Fibroblast of skin of scalp (primary cell): ENCODE measurements at places on chromosomes 6 and 20.

GRCh38 chr6:63883597-63883996, 248.0 kb downstream of the PHF3 start:
- DNase-seq, result no peak

DNA sequence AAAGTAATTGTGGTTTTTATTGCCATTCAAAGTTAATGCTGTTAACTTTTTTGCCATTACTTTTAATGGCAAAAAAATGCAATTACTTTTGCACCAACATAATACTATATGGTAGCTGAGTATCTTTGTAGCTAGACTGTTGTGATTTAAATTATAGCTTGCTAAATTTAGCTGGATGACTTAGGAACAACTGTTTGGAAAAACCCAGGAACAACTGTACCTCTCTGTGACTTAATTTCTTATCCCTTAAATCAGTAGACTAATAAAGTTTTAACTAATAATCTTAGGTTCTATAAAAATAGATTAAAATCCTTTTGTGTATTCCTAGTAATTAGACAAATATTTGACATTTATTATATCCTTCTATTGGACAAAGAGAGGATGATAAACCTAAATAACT, 268.2 kb downstream of the TENT5A start:
- no peak for DNase-seq

GRCh38 chr6:54068694-54069093, 42.5 kb upstream of the MLIP start:
- no peak for DNase-seq

DNA sequence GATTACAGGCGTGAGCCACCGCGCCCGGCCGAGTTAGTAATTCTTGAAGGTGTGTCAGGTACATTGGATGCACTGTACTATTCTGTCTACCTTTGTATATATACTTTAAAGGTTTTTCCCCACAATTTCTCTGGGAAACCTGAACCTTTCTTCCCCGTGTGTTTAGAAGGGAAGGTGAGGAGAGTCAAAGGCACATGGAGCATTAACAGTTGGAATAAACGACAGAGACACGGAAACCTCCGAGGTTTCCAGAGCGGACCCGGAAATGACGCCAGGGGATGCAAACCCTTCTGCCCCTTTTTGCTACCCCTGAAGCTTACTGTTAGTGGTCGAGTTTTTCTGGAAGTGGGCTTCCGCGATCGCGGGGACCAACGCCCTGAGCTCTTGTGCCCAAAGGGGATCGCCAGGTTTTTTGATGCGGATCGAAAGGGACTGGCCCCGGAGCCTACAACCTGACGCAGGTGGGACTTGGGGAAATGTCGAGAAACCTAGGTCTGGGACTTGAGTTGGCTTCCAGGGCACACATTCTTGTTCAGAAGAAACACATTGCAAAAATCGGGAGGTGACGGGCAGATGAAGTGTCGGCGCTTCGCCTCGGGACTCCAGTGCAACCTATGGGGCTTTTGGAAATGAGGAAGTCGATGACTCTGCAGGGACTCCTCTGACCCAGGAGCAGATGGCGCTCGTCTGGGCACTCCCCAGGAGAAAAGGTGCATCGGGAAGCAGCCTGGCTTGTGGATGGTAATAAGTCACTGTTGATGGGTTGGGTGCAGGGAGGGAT, 218.2 kb downstream of the OR2B2 start:
- DNase-seq, result no peak

DNA sequence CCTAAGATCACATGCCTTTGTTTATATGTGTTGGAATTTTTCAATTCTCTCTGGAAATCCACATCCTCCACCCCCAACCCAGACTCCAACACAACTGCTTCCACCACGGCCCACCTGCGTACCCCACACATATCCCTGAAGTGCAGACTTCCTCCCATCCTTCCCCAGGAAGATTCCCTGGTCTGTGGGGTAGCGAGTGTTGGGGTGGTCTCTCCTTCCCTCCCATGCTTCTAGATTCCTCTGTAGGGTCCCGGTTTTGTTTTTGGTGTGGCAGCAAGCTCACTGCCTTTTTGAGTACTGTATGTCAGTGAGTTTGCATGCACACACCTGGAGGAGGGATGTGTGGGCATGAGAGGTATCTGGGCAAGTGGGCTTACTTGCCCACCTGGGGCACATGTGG, 127.6 kb downstream of the MRPL14 start:
- no peak for DNase-seq

- DNase-seq, result peak; percentile 82
Measured at GRCh38 chr6:136037876-136038460, 186.5 kb downstream of the PDE7B start.

- no peak for DNase-seq
Measured at GRCh38 chr20:51583073-51583472, 40.6 kb upstream of the NFATC2 start.

GRCh38 chr6:118350881-118351430, 197.1 kb upstream of the PLN start:
- DNase-seq, result peak; percentile 22

DNA sequence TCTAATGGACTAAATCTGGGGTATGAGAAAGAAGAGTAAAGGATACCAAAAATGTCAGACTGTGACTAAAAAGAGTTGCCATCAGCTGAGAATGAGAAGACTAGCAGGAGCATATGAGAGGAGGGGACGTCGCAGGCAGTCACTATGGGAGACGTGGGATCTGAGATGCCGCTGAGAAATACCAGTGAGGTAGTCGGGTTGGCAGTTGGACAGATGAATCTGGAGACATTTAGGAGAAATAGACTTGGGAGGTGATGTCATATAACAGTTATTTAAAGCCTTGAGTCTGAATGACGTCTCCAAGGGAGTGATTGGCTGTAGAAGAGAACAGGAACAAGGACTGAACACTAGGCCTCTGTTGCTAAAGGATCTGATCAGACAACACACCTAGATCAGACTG, 51.5 kb upstream of the TRIM26 start:
- peak; percentile 87 for DNase-seq

GRCh38 chr6:143078468-143079324, 18.0 kb downstream of the AIG1 start:
- DNase-seq, result no peak

GRCh38 chr6:139306291-139306981, 14.6 kb upstream of the TXLNB start:
- no peak for DNase-seq

DNA sequence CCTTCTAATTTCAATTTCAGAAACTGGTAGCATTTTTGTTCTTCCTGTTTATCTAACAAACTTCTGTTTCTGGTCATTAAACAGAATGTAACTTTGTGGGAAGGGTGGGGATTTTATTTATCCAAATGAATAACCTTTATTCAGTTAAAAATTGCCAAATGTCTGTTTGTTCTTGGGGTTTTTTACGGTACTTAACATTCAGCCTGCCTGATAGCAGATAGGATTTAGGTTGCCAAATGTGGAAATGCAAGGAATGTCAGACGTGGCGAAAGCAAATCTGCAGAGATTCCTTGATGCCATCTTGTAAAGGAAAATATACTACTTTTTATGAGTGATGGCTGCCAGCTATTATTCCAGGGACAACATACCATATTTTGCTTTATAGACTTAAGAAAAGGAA, 95.7 kb downstream of the LYRM2 start:
- DNase-seq, result no peak

GRCh38 chr20:4838526-4838925, 116.8 kb downstream of the PRND start:
- no peak for DNase-seq
